ENCODE measurements at places on chromosomes 6 and 20.
A peak's percentile ranks its signal among the peaks of the same experiment; 100 is the strongest.

DNA sequence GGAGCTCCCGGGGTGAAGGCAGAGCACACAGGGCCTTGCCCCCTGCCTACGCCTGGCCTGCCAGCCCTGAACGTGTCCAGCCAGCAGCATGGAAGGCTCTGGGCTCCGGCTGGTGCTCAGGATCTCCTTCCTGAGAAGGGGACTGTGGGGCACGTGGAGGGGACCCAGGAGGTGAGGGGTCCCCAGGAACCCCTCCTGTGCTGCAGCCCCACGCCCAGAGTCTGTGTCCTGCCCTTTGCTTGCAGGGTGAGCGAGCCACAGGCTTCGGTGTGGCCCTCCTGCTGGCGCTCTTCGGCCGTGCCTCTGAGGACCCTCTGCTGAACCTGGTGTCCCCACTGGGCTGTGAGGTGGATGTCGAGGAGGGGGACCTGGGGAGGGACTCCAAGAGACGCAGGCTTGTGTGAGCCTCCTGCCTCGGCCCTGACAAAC lies 22.3 kb downstream of the NPEPL1 start:
- no peak for DNase-seq

GRCh38 chr20:53205046-53205445 lies 232.9 kb downstream of the TSHZ2 start:
- DNase-seq, result no peak

- DNase-seq, result no peak
Observed at GRCh38 chr6:113696960-113697359, 160.2 kb upstream of the MARCKS start.

- no peak for DNase-seq
Observed at GRCh38 chr6:160005211-160005610, 36.3 kb downstream of the IGF2R start.

DNA sequence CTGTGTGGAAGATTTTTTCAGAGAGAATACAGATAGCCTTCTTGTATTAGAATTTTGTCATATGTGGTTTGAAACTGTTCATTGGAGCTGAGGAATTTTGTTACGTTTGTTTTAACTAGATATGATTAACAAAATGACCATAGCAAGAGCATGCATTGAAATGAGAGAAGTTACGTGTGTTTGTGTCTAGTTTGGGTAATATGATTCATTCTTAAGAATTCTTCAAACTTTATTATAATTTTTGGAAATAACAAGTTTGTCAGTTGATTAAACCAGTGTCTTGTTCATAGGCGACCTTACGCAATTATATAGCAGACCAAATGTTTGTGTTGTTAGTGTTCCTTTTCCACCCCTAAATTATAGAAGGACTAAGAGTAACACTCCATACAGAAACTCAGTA lies 5.5 kb downstream of the GMNN start:
- DNase-seq, result no peak

GRCh38 chr20:18728870-18729224 lies 84.7 kb upstream of the SCP2D1 start:
- DNase-seq, result no peak

DNA sequence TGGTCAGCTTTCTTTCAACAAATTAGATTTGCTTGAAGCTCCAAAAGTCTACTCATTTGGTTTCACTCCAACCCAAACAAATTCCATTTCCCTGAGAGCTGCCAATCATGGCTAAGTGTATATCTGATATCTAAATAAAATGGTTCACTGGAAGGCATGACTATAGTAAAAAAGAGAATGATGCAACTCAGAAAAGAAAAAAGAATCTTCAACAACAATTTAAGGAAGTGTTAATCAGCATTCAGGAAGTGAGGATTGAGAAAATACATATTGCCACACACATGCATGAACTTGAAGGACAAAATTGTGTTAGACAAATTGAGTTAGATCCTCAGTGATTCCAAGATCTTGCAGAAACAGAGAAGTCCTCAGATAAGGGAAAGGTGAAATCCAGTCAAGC lies 972.9 kb upstream of the FLRT3 start:
- peak; percentile 22 for DNase-seq

DNA sequence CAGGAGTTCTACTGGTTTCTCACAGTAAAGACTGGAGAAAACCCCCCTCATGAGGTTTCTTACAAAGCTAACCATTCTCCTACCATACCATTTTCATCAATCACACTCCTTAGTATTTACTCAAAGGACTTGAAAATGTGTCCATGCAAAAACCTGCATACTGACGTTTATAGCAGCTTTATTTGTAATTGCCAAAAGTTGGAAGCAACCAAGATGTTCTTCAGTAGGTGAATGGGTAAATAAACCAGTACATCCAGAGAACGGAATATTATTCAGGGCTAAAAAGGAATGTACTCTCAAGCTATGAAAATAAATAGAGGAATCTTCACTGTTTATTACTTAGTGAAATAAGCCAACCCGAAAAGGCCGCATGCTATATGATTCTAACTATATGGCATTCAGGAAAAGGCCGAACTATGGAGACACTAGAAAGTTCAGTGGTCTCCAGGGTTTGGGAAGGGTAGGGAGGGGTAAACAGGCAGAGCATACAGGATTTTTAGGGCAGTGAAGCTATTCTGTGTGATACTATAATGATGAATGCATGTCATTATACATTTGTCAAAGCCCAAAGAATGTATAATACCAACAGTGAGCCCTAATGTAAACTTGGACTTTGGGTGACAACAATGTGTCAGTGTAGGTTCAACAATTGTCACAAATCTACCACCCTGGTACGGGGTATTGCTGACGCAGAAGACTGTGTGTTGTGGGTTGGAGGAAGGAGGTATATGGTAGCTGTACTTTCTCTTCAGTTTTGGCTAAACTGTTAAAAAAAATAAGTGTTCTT lies 50.6 kb downstream of the SNX5 start:
- no peak for DNase-seq

DNA sequence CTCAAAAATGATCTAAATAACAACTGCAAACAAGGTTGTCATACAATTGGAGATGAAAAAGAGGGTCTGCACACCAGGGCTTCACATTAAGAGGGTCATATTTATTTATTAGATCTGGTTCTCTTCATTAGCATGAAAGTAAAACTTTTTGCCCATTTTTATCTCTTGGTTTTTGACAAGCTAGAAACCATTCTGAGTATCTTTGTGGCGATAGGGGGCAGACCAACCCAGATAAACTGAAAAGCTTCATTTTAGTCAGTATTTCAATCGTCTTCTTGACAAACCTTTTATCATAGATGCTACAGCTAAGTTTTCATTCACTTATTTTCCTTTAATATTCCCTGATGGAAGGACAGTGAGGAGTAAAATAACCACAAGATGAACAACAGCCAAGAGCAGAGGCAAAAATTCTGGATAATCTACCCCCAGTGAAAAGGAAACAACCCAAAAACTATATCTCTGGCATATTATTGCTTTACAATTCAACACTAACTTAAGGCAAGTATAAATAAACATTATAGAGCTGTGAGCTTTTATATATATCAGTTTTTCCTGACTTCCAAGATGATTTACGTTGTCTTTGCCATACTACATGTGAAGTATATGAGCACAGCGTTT lies 45.2 kb downstream of the THEMIS start:
- no peak for DNase-seq

- no peak for DNase-seq
Observed at GRCh38 chr6:158500016-158500735, 59.7 kb upstream of the TMEM181 start.

- DNase-seq, result no peak
Observed at GRCh38 chr6:142932889-142933288, 12.1 kb downstream of the HIVEP2 start.

- no peak for DNase-seq
Observed at GRCh38 chr6:50198245-50198644, 148.5 kb upstream of the DEFB112 start.

DNA sequence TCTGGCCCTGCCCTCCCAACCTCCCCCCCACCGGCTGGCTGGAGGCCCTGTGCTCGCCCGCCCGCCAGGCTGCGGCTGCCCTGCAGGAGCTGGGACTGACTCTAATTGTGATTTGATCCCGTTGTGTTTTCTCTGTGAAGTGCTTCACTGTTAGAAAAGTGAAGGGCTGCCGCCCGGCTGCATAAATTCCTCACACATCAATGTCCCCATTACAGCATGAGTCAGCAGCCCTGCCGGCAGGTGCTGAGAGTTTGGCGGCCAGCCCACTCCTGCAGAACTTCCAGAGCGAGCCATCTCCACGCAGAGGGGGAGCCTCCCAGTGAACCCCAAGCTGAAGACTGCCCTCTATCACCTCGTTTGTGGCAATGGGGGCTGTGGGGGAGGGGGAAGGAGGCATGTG lies 137.9 kb downstream of the DLL1 start:
- no peak for DNase-seq

DNA sequence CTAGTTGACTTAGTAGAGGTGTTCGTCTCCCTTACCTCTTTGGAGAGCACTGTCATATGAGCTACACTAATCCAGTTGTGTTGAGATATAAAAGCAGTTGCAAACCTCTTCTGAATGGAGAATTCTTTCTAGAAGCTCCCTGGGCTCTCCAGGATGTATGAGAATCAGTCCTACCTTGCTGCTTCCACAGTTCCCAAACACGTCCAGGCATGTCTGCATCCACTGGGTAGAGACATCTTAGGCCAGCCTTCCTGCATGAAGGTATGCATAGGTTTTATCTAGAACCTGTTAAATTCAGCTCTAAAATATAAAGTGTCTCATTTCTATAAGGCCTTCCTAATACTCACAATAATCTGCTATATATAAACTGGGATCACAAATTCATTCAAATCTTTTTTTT lies 297.7 kb downstream of the CDC5L start:
- no peak for DNase-seq

DNA sequence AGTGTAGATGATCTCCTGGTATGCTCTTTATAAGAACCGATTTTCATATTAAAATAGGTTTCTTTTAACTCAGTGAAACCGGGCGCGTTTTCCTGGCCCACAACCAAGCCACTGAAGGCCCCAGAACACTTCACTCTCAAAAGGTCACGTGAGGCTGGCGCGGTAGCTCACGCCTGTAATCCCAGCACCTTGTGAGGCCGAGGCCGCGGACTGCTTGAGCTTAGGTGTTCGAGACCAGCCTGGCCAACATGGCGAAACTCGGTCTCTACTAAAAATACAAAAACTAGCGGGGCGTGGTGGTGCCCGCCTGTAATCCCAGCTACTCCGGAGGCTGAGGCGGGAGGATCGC lies 402 bp upstream of the TAF8 start:
- DNase-seq, result no peak

DNA sequence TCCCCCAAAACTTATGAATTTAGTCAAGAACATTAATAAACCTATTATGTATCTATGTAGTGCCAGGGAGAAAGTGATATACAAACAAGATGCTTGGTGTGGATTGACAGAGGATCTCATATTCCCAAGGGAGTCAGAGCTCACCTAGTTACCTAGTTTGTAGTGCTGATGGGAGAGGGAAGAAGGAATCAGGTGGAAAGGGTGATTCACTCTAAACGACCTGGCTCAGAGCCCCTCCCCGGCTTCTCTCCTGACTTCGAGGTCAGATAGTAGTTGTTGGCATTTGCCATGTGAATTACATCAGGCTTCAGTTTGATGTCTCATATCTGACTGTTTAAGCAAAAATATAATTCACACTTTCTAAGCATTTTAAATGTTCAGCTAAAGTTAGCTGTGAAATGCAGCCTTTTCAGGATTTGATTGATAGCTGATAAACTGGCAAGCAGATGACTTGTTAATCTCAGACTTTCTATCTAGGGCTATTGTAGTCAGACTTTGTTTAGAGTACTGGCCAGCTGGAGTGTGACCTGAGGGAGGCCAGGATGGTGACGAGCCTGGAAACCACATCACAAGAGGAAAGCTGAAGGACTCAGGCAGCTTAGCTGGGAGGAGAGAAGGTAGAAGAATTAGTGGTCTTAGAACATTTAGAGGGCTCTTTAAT lies 123.7 kb downstream of the AKAP7 start:
- DNase-seq, result no peak

- no peak for DNase-seq
Observed at GRCh38 chr20:24721891-24722568, 227.0 kb upstream of the CST7 start.

- no peak for DNase-seq
Observed at GRCh38 chr6:104301951-104302350, 557.8 kb downstream of the HACE1 start.

DNA sequence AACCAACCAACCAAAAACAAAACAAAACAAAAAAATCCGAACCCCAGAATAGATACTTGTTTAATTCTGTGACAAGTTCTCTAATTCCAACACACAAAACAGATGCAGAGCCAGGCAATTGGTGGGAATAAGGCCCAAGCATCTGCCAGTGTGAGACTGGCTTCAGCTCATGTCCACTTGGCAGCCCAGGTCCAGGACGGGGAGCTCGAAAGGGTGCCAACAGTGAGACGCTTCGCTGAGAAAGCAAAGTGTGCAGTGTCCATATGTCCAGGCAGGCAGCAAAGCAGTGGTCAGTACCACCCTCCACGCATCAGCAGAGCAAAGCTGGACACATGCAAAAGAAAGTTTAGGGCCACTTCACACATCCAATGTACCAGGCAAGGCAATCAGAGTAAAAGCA lies 102.9 kb downstream of the RALGAPA2 start:
- no peak for DNase-seq

DNA sequence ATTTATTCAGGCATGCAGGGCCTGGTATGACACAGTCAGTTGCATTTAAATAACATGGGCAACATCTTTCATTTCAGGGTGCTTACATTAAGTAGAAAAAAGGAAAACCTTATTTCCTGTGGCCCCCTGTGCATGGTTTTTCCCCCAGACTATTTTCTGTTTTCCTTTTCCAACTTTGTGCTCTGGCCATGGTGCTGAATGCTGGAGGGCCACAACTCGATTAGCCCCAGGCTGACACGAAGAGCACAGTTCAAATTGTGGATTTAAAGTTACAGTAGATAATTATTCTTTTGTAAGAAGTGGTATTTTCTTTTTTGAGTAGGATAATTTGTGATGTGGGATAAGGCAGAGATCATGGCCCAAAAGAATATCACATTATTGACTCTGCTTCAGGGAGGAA lies 332.0 kb downstream of the HAO1 start:
- no peak for DNase-seq

- DNase-seq, result no peak
Observed at GRCh38 chr20:39823224-39823623, 861.1 kb downstream of the DHX35 start.

DNA sequence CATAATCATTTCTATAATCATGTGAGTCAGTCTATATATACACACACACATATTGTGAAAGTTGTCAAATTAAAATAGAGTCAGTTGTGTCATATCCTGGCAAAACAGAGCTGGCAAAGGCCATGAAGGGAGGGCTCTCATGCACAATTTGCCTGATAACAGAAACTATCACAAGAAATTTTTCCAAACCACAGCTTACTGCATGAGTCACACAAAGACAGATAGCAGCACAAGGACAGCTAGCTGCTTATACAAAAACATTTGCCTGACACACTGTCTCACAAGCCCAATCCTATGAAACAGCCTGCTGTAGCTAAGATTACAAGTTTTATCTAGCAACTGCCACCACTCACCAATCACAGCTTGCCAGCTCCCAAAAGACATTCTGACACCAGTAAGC lies 848.5 kb upstream of the MAN1A1 start:
- peak; percentile 45 for DNase-seq

- DNase-seq, result no peak
Observed at GRCh38 chr6:143149771-143150170, 89.1 kb downstream of the AIG1 start.

GRCh38 chr20:12969071-12969669 lies 39.6 kb upstream of the SPTLC3 start:
- DNase-seq, result no peak

Data from Kasumi-1 (cell line).